ENCODE measurements at places on chromosomes 2 and 18.

GRCh38 chr2:6341588-6342129 lies 524.0 kb downstream of the CMPK2 start:
- DNase-seq: no peak

- no peak for DNase-seq
These were observed 26.0 kb upstream of the ANXA4 start for GRCh38 chr2:69715964-69716363.

DNA sequence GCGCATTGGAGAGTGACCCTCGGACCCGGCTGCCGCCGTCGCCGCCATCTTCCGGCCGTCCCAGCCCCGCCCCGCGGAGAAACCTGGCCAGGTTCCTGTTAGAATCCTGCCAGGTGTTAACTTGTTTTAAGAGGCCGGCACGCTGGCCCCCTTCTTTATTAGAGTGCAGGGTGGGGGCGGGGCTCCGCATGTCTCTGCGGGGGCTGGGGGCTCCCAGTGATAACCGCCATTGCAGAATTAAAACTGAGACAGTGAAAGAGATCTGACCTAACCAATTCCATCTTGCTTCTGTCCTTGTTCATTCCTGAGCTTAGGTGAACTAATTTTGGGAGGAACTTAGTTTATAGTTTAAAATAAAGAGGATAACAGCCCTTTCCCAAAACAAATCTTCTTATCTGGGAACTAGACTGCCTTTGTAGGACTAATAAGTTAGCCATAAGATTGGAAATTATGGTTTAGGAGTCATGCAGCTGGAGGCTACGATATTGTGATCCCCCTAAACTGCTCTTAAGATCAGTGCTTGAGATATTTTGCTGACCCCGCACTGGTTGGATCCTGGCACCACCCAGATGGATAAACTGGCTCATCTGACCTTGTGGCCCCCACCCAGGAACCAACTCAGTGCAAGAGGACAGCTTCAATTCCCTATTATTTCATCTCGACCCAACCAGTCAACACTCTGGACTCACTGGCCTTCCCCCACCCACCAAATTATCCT lies 543 bp upstream of the STARD7 start:
- no peak for DNase-seq

DNA sequence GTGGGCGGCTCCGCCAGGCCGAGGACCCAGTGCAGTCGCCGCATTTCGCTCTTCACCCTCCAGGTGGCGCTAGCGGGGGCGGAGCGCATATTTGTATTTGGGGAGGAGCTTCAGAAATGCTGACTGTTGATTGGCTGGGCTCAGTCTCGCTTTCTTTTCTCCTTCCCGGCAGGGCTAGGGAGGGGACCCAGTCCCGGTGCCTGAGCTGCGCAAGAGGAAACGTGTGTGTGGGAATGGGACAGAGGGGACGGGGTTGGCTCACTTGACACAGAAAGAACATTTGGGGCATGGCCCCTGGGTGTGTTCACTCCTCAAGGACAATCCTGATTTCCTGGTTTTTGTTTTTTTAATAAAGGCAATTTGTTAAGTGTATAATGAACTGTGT lies 20.3 kb upstream of the DNMT3A start:
- peak; percentile 91 for DNase-seq

DNA sequence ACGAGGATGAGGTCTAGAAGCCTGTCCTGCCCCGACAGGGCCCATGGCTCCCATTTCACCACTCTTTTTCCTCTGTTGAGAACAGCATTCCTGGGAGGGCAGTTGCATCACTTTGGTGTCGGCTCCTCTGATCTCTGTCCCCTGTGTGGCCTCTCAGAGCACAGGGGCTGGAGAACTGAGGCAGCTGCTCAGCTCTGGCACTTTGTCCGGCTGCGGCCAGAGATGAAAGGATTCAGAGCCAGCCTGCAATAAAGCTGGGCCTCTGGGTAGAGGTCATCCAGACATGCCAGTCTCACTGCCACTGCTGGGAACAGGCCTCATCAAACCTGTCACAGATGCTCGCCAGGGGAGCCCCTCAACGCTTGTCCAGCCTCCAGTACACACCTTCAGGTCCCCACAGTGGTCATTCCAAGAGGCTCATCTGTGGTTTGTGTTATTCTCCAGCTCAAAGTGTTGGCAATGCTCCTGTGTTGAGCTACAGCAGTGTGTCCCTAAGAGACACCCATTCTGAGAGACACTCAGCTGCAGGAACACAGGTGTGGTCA lies 13.1 kb upstream of the ROCK2 start:
- DNase-seq: no peak

- no peak for DNase-seq
These were observed 34.3 kb downstream of the ADD2 start for GRCh38 chr2:70733646-70734180.

DNA sequence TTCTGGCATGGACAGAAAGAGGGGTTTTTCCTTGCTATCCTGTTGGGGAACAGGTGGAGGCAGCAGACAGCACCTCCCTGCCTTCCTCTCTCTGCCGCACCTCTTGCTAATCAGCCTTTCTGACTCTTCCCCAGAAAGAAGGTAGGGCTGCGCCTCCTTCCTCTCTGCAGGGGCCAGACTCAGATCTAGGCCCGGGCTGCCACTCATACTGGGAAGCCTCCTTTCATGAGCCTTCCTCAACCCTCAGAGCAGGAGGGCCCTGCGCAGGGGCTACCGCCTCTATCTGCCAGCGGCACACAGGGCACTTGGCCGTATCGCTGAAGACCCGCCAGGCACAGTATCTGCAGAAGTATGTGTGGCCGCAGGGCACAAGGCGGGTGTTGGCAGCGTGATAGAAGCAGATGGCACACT lies 7.1 kb downstream of the NEURL3 start:
- DNase-seq: no peak
